NCI-H1105 (cell line): ENCODE measurements at places on chromosomes 5 and 9.
A peak's percentile ranks its signal among the peaks of the same experiment; 100 is the strongest.

DNA sequence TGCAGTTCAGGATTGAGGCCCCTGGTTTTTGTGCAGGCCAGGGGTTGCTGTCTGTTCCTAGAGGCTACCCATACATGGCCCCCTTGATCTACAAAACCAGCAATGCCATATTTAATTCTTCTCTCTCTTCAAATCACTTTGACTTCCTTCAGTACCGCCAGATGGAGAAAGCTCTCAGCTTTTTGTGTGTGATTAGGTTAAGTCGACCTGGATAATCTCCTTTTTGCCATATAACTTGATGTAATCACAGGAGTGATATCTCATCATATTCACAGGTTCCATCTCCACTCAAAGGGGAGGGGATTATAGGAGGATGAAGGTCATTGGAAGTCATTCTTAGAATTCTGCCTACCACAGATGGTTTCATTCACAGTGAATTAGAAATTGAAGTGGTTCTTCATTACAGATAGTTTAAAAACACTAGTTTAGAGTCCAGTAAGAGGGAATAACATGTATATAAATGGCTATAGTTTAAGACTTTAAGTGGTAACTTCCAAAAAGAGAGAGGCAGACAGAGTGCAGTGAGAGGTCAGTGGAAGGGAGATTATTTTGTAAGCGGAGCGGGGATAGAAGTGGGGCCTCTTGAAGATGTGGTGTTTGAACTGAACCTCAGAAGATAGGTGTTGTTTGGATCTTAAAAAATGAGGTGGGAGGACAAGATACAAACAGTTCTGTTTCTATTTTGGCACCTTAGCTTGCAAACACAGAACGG, 85.9 kb downstream of the GALNT10 start:
- no peak for DNase-seq

- DNase-seq: no peak
These were observed 35.6 kb upstream of the ANXA1 start for GRCh38 chr9:73116031-73116430.

- DNase-seq: no peak
These were observed 233.6 kb downstream of the GABRB2 start for GRCh38 chr5:161312882-161313281.

- DNase-seq: no peak
These were observed 88.7 kb downstream of the UGCG start for GRCh38 chr9:111985315-111985714.

DNA sequence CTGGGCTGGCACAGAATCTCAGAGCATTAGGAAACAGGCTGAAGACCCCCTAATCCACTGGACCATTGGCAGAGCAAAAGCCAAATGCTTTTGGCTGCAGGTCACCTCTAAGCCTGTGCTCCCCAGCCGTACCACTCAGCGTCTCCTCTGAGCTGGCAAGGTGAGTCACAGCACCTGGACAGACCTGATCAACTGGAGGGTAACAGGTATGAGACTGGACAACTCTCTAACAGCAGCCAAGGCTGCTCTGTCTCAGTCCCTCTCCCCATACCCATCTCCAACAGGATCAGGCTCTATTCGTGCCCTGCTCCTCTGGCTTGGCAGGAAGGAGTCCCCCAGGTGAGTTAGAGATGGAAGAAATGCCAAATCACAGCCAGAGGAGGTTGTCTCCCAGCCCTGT, 4.7 kb downstream of the GOLGA2 start:
- no peak for DNase-seq

DNA sequence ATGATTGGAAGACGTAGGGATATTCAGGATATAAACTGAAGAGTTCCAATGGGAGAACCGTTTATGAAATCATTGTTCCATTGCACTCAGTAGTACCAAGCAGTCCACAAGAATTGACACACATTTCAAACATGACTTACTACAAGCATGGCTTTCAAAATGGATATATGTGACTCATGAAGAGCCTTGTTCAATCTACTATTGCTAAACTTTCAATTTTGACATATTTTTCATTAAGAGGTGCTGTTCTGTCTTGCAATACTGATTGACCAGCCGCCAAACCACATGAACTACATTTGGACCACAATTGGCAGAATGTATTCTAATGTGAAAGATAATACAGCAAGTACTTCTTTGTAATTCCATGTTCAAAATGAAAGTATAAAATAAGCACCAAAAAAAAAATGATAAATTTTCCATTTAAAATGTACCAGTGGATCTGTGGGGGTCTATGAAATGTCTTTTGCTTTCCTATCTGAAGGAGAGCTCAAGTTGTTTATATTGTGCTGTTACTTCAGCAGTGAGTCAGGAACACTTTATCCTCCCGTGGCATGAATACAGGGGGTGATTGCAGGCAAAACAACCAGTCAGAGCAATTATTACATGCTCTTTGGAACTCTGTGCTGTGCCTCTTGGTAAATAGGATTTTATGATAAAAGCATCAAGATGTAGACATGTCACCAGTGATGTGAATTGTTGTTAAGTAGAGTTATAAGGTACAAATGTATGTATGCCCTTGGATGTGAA, 366.0 kb downstream of the ARRDC3 start:
- no peak for DNase-seq

- no peak for DNase-seq
These were observed 434.1 kb downstream of the HCN1 start for GRCh38 chr5:45262061-45262590.

- no peak for DNase-seq
These were observed 48.5 kb downstream of the PLK2 start for GRCh38 chr5:58411372-58411771.

DNA sequence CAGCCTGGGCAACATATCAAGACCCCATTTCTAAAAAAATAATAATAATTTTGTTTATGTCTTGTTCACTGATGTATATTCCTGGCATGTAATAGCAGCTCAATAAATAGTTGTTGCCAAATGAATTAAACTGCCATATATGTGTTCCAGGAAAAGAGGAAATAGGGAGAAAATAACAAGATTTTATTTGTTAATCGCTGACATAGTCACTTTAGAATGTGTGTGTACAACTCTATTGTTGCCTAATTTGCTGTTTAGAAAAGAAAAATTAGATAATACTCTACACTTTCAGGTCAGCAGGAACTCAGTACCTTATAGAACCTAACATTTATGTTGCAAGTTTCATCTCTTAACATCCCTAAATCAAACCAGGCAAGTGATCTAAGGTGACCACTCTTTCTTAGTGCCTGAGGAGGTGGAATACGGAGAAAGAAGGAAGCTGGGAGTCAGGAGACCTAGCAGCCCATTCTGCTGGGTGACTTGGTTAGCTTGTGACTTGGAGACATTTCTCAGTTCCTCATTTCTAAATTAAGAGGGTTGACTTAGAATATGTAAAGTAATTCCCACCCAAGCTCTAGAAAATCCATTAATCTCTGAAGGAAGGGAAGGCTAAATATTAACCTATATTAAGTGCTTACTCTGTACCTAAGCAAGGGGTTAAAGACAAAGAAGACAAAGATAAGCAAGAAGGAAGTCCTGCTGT, 110.3 kb upstream of the IQGAP2 start:
- no peak for DNase-seq

GRCh38 chr9:122791872-122792669, 3.3 kb downstream of the OR5C1 start:
- no peak for DNase-seq

- no peak for DNase-seq
These were observed 13.5 kb upstream of the GNA14 start for GRCh38 chr9:77661566-77662085.

DNA sequence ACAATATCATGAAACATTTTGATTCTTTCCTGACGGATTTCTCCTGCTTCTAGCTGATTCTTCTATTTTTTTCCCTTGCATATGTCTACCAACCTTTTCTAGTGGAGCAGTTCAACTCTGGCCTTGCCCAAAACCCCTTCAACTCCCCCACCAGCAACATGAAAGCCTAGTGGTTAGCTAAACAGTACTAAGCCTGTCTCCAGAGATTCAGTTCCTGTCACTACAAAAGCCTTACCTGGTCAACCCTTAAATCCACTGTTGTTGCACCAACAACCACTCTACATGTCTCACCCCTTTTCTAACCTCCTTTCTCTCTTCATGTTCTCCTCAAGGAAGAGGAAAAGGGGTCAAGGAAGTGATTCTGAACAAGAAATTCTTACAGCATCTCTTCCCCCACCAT, 74.8 kb upstream of the PIK3R1 start:
- no peak for DNase-seq

- DNase-seq: peak; percentile 56
These were observed 335 bp downstream of the ROPN1L start for GRCh38 chr5:10441992-10442435.

DNA sequence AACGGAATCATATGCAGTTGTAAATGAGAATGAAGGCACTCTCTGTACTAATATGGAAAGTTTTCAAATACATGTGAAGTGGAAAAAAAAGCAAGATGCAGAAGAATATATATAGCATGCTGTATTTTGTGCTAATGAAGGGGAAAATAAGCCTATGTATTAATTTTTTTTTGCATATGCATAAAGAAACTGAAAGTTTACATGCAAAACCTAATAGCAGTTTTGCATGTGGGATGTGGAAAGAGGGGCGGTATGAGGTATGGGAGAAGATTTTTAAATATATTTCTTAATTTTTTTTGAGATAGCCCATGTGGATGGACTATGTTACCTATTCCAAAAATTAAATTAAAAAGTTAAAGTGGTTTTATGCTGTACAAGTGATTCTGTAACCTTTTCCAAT, 83.7 kb upstream of the IL12B start:
- DNase-seq: no peak

DNA sequence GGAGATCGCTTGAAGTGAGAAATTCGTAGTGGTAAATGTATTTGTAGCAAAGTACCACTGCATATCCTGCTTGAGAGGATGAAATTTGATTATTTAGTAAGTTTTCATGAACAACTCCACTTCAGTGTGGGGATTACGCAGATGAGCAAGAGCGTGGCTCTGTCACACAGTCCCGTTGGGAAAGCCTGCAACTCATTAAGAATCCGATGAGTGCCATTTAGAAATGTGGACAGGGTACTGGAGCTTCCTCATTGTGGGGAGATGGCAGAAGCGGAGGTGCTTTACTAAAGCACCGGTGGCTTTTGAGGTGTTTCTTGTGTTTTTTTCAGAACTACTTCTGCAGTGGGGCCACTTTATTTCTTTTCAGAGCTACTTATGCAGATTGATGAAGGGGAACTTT, 1.4 kb downstream of the TJP2 start:
- no peak for DNase-seq

- no peak for DNase-seq
These were observed 33.0 kb downstream of the GOLGA2 start for GRCh38 chr9:128242828-128243214.

DNA sequence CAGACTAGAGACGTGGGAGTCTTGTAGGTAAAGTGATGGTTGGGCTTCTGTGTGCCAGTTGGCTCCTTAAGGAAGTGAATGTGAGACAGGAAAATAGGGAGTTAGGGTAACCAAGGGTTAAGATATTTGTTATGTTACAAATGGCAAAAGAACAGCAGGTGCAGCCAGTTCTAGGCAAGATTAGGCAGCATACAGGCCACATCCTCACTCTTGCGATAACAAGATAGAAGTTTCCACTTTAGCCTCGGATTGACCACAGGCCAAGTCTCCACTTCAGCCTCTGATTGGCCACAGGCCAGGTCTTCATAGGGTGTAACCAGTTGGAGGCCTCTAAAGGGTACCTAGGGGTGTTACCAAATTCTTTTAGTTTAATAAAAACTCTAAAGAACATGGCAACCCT, 54.6 kb upstream of the ABCA1 start:
- DNase-seq: no peak

DNA sequence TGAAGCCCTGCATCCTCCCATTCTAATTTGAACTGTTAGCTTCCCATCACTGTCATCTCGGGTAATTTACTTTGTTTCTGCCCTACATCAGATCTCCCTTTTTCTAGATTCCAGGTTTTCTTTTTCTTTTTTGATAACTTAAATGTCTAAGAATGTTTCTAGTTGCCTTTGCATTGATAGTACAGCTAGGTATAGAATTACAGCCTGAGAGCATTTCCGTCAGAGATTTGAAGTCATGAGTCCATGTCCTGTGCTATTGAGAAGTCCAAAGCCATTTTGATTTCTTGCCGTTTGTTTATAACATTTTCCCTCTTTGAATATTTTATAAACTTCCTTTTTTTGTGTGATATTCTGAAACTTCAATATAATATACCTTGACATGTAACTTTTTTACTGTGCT, 5.3 kb downstream of the TENT2 start:
- DNase-seq: no peak

DNA sequence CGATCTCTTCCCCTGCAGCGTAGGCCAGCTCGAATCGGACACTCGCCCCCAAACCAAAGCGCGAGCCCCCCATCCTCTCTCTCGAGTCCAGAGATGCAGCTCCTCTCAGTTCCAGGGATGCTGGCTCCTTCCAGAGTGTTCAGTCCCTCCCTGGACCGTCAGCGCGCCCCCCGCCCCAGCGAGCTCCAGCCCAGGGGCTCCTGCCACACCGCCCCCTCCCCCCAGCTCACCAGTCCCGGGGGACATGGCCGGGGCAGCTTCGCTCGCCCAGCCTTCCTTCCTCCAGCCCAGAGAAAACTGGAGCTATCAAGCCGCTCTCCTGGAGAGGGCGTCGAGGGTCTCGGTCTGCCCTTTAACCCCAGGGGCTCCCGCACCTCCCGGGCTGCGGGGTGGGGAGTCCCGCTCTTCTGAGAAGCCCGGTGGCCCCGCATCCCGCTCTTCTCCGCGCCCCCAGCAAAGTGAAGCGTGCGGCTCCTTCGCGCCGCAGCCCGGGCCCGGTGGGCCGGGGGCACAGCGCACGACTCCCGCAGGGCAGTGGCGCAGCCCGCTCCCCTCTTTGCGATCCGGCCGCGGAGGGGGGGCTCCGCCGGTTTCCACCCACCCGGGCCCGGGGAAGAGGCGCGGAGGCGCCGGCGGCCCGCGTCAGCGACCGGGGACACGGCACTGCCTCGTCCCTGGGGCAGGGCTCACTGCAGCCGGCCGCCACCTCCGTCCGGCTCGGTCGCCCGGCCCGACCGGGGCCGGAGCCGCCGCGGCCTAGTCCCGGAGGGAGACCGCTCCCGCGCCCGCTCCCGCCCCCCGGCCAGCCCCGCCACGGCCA, 587 bp downstream of the MIER3 start:
- DNase-seq: no peak

DNA sequence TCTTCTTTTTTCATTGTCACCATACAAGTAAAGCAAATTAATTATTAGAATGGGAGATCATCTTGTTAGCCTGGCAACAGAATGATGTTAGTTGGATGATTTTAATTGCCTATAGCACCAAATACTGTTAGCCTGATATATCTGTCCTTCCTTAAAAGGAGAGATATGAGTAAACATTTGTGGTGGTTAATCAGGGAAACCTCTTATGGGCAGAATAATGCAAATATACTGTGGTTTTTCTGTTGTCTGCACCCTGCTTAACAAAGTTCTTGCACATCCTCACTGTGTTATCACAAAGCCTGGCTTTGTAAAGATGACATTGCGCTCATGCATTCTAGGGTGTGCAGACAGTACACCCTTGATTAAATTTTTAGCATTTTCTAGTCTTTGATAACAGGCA, 254.9 kb upstream of the SMC2 start:
- no peak for DNase-seq

DNA sequence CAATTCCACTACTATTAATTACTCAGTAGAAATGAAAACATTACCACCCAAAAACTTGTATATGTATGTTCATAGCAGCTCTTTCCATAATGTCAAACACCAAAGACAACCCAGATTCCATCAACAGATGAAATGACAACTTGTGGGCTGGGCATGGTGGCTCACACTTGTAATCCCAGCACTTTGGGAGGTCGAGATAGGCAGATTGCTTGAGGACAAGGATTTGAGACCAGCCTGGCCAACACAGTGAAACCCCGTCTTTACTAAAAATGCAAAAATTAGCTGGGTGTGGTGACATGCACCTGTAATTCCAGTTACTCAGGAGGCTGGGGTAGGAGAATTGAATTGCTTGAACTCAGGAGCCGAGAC, 11.5 kb downstream of the UIMC1 start:
- no peak for DNase-seq
